Karpas-422 (cell line): ENCODE measurements at places on chromosomes 3 and 15. TPM values are rescaled to one million over a fixed set of nuclear protein-coding genes. Genes with fewer than 3 reads are reported as not detected.

DTX3L gene
- total RNA-seq = 38.7 and 55.8 TPM in 2 replicates

GATM gene
- total RNA-seq = 13.7 and 29.0 TPM in 2 replicates

ACVR2B gene
- total RNA-seq = 2.4 and 3.5 TPM in 2 replicates

DNA sequence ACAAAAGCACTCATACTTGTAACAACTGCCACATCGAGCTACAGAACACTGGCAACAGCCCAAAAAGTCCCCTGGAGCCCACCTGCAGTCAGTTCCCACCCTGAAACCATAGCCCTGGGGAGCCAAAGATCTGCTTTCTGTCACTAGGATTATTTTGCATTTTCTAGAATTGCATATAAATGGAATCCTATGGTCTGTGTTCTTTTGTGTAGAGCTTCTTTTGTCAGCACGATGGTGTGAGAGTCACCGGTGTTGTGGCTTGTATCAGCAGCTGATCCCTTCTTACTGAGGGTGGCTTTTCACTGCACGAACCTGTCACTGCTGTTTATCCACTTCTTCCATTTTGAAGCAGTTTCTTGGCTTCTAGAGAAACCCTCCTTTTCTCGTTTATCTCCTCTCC lies 60.1 kb upstream of the PRR23E start:
- DNase-seq = no peak
- no peaks in the 10 kb centered on the region for H3K4me1 ChIP-seq
- no peak overlapping the region for H3K27ac ChIP-seq
- H3K4me3 ChIP-seq = no peak overlapping the region
- H3K36me3 ChIP-seq = no peaks in the 10 kb centered on the region

- H3K4me3 ChIP-seq = no peak overlapping the region
- H3K36me3 ChIP-seq = no peaks in the 10 kb centered on the region
- no peak overlapping the region for H3K27ac ChIP-seq
- no peak for DNase-seq
- H3K4me1 ChIP-seq = no peaks in the 10 kb centered on the region
- H3K27me3 ChIP-seq = no peaks in the 10 kb centered on the region
Measured at GRCh38 chr3:167375478-167375877, 4.6 kb downstream of the ZBBX start.

- H3K27me3 ChIP-seq = no peaks in the 10 kb centered on the region
- DNase-seq = no peak
- H3K36me3 ChIP-seq = peaks cover 18% of the 10 kb centered on the region; the same call in 1 of the 2 replicates
Measured at GRCh38 chr3:184003187-184003967, 14.3 kb downstream of the ABCC5 start.

DNA sequence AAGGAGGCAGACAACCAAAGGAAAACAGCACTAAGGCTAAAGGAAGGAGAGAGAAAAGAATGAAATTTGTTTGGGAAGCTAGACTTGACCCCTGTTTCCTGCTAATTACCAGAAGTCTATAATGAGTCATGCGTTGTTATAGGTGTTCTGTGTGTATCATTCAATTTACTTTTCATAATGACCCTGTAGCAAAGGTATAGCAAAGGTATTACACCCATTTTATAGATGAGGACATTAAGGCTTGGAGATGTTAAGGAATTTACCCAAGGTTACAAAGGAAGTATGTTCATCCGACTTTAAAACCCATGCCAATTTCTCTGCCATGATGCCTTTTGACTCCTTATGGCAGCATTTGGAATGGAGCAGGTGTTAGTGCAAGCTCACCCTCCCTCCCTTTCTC lies 54.9 kb downstream of the RAP2B start:
- no peaks in the 10 kb centered on the region for H3K36me3 ChIP-seq
- no peak overlapping the region for H3K4me3 ChIP-seq
- no peaks in the 10 kb centered on the region for H3K27me3 ChIP-seq

- no peaks in the 10 kb centered on the region for H3K36me3 ChIP-seq
- H3K4me1 ChIP-seq = no peaks in the 10 kb centered on the region
- H3K4me3 ChIP-seq = no peak overlapping the region
- peak; percentile 45 for DNase-seq
- H3K27ac ChIP-seq = no peak overlapping the region
Measured at GRCh38 chr3:142935963-142936362, 27.5 kb downstream of the PAQR9 start.

DNA sequence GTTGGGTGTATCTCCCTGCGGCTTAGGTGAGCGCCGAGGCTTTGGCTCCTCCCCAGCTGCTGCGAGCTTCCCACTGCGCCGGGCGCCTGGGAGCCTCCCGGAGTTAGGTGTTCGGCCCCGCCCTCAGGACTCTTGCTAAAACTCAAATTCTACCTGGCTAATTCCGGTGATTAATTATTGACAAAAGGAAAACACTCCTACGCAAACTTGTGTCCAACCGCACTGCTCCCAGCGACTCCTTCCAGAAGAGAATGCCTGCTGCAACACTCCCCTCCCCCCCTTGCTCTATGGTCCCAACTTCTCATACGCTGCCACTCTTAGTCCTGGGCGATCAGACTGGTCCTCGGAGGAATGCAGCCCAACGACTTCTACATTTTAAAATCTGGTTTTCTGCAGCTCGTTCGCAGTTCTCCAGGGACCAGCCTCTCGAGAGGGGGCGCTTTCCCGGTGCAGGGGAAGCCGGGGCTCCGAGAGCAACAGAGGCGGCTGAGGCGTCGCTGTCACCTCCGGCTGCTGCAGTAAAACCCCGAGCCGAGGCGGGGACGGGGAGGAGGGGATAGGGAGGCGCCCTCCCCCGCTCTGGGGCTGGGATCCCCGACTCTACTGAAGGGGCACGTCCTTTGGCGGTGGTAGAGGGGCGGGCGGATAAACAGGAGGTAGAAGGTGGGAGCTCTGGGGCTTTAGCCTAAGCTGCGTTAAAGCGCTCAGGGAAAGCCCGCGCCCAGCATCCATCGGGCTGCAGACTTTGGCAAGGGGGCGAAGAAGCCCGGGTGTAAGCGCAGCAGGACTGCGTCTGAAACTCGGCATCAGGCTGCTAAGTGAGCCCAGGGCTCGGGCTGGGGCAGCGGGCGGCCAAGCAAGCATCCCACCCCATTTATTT lies at the start of gene SPTSSB:
Gene SPTSSB (minus strand): TSS at position 77 of the 880 bp plus-strand sequence. CDS start 25,194 bp downstream, outside the sequence.
- no peaks in the 10 kb centered on the region for H3K36me3 ChIP-seq
- no peaks in the 10 kb centered on the region for H3K27me3 ChIP-seq
- no peak within 1 kb of the TSS for H3K27ac ChIP-seq
- H3K4me3 ChIP-seq = no peak within 1 kb of the TSS
- no peaks in the 10 kb centered on the region for H3K4me1 ChIP-seq

- H3K4me1 ChIP-seq = no peaks in the 10 kb centered on the region
- H3K36me3 ChIP-seq = no peaks in the 10 kb centered on the region
- no peak overlapping the region for H3K4me3 ChIP-seq
- DNase-seq = no peak
- H3K27ac ChIP-seq = no peak overlapping the region
- no peaks in the 10 kb centered on the region for H3K27me3 ChIP-seq
Measured at GRCh38 chr3:140585828-140586227, 92.0 kb upstream of the TRIM42 start.

TMEM266 gene
- not detected in 2 replicates for total RNA-seq

- H3K27me3 ChIP-seq = no peaks in the 10 kb centered on the region
- no peak overlapping the region for H3K4me3 ChIP-seq
- H3K27ac ChIP-seq = no peak overlapping the region
- no peaks in the 10 kb centered on the region for H3K36me3 ChIP-seq
Measured at GRCh38 chr3:10530241-10530640, 24.9 kb upstream of the ATP2B2 start.

IL17RD gene
- 0.43 and 1.2 TPM in 2 replicates for total RNA-seq

- H3K27ac ChIP-seq = no peak overlapping the region
- H3K4me3 ChIP-seq = no peak overlapping the region
- H3K4me1 ChIP-seq = peaks cover 25% of the 10 kb centered on the region
- peaks cover 9% of the 10 kb centered on the region; the same call in 1 of the 2 replicates for H3K36me3 ChIP-seq
- no peaks in the 10 kb centered on the region for H3K27me3 ChIP-seq
Measured at GRCh38 chr15:89119489-89120478, 31.5 kb downstream of the ABHD2 start.

DNA sequence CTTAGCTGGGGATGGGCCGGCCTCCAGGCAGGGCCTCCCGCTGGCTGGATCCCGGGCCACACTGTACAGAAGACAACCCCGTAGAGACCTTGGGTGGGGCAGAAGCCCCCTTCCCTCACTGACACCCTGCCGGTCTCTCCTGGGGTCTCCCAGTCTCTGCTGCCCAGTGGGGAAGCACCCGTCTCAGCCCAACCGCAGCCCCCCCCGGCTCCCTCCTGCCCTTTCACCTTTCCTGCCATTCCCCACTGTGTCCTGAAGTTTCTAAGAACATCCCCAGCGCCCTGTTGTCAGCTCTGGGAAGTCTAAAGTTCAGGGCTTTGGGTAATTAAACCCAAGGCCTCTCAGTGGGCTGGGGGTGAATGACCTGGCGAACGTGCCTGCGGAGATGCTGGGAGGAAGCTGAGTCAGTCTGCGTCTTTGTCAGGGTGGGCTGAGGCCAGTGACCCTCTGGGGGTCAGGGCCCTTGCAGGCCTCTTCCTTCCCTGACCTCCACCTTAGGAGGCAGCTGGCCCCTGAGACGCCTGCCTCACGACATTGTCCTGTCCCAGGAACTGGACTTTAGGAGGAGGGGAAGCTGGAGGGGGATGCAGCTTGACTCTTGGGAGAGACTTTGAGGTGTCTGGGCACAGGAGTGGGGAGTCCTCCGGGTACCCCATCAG lies 1.4 kb upstream of the SLC51A start:
- no peaks in the 10 kb centered on the region for H3K27me3 ChIP-seq
- H3K4me1 ChIP-seq = peaks cover 9% of the 10 kb centered on the region
- no peaks in the 10 kb centered on the region for H3K36me3 ChIP-seq
- DNase-seq = no peak
- no peak overlapping the region for H3K27ac ChIP-seq

SAXO2 gene
- total RNA-seq = 0.60 and 6.8 TPM in 2 replicates

- H3K4me1 ChIP-seq = no peaks in the 10 kb centered on the region
- no peak for DNase-seq
- no peaks in the 10 kb centered on the region for H3K27me3 ChIP-seq
- no peak overlapping the region for H3K4me3 ChIP-seq
Measured at GRCh38 chr3:30764891-30765290, 129.6 kb downstream of the GADL1 start.

DNA sequence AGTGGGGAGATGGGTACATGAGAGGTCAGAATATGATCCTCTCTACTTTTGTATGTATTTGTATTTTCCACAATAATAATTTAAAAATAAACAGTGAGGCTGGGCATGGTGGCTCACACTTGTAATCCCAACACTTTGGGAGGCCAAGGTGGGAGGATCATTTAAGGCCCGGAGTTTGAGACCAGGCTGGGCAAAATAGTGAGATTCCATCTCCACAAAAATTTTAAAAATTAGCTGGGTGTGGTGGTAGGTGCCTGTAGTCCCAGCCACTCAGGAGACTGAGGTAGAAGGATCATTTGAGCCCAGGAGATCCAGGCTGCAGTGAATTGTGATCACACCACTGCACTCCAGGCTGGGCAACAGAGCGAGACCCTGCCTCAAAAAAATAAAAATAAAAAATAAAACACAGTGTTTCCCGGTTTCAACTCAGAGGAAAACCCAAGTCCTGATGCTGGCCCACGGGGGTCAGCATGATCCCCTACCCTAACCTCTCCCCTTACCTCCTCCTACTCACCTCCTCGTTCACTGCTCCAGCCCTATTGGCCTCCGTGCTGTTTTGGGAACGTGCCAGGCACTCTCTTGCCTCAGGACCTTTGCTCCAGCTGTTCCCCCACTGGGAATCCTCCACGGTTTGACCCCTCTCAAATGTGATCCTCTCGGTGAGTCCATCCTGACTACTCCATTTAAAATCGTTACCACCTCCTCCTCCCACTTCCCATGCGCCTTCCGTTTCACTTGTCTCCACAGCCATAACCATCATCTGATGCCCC lies 2.9 kb upstream of the KLHL40 start:
- H3K36me3 ChIP-seq = no peaks in the 10 kb centered on the region
- H3K4me3 ChIP-seq = no peak overlapping the region
- H3K4me1 ChIP-seq = no peaks in the 10 kb centered on the region
- no peak overlapping the region for H3K27ac ChIP-seq
- H3K27me3 ChIP-seq = no peaks in the 10 kb centered on the region

DNA sequence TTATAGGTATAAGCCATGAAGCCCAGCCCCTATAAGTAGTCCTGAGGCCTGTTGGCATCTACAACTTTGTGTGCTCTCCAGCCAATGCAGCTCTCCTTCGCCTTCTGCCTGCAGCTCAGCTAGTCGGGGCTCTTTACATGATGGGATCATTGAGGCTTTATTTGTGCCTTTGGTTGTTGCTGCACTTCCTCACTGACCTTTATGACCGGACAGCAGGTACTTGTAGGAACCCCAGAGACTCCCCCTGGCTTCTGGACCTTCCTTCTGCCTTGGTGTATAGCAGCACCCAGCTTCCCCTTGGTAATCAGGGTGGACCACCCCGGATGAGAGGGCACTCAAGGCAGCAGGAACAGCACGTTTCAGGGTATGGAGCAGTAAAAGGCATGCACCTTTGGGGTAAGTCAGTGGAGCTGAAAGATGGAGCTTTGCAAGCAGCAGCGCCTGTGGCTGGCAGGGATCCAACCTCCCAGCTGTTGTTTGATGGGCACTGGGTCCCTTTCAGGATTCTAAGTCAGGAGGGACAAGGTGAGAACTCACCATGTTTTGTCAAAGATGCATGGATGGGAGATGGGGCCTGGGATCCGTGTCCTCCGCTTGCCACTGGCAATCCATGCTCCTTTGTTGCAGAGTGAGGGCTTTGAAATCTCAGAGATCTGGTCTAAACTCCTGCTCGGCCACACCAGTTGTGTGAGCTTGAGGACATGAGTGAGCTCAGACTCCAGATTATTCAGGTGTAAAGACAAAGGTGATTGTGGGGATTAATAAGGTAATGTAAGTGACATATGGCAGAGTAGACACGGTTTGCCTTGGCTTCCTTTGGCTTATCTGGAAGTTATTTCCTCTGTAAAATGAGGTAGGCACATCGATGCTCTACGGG lies 65.1 kb upstream of the KLF13 start:
- H3K27ac ChIP-seq = peak overlapping the region; percentile 98
- H3K4me3 ChIP-seq = no peak overlapping the region
- peak; percentile 44 for DNase-seq
- peaks cover 64% of the 10 kb centered on the region for H3K4me1 ChIP-seq
- no peaks in the 10 kb centered on the region for H3K27me3 ChIP-seq
- no peaks in the 10 kb centered on the region for H3K36me3 ChIP-seq

DNA sequence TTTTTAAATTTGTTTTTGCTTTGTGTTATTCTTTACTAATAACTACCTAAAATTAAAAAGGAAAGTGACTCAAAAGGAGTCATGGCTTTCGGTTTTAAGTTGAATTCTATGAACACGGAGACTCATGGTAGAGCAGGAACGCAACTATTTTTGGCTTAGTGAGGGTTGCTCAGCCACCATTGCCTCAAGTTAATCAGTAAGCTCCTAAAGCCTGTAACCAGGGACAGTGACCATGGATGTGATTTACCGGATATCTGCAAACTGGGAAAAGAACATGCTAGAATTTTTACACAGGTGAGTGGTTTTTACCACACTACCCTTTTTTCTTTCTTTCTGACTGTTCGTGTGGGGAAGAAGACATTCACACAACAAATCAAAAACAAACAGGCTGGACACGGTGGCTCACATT lies 11.8 kb downstream of the SLC12A8 start:
- peaks cover 16% of the 10 kb centered on the region for H3K4me1 ChIP-seq
- no peaks in the 10 kb centered on the region for H3K27me3 ChIP-seq
- no peak for DNase-seq
- no peak overlapping the region for H3K4me3 ChIP-seq

DNA sequence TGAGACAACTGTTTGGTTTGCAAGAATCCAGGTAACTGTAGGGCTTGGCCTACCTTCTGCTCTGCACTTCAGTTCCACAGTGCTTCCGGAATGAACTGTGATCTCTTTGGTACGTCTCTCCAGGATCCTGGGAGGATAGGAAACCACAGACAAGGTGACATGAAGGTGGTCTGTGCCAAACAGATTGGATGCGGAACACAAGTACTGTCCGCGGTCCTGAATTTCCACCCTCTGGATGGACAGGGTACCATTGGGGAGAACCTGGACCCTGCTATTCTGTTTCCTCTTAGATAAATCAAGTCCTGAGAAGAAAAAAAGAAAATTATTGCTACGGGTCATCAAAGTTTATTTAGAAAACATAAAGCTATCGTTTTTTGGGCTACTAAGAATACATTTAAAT lies 17.3 kb downstream of the IGSF10 start:
- DNase-seq = no peak
- peaks cover 12% of the 10 kb centered on the region for H3K4me1 ChIP-seq
- no peak overlapping the region for H3K4me3 ChIP-seq
- no peaks in the 10 kb centered on the region for H3K36me3 ChIP-seq
- no peak overlapping the region for H3K27ac ChIP-seq
